NCI-H446 (cell line): ENCODE measurements at places on chromosomes 16 and 17.

- no peak for DNase-seq
Observed at GRCh38 chr17:42809250-42809649, 10.6 kb downstream of the CNTD1 start.

GRCh38 chr17:73284354-73284753 is 22.7 kb upstream of the CPSF4L start:
- no peak for DNase-seq

DNA sequence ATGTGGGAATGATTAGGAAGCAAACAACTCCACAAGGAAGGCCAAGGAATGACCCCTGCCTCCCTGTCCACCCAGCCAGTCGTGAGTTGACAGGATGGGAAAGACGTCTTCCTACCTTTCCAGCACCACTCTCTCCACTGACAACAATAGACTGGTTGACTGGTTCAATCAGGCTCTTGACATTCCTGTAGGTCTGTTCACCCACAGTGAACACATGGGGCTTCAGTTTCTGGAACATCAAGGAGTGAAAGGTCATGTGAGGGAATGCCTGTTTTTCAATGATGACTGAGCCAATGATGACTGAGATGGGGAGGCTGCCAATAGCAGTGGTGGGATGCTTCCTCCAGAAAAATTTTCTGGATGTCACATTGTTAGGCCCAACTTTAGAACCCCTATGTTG is 9.6 kb downstream of the MYO19 start:
- no peak for DNase-seq

DNA sequence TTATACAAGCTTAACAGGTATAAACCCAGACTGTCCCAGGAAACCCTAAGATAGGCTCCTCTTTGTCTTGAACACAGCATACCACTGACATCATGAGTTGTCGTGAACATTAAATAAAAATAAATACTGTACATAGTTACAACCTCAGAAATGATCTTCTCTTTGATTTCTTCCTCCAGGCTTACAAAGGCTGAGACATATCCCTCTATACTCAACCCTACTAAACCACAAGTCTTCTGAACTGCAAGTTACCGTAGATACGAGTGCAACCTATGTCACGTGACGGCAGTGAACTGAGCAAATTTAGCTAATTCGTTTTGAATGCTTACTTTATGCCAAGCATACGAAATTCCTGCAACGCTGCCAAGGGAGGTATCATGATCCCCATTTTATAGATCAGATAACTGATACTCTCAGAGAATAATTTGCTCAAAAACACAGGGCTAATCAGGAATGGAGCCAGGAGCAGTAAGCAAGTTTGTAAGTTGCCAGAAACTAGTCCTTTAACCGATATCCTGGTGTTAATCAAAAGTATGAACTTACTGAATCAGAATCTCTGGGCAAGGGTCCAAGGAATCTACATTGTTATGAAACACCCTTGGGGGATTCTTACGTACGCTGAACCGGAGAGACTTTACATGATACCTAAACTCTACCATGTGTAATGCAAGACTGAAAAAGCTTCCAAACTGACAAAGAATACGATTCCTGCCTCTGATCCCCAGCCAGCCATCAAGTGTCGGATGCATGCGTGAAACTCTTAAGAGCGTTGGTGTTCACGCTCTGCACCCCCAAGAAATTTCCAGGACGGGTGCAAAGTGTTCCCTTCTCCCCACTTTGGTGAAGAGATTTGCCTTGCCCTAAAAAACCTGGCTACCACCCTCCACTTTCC is 106.2 kb downstream of the XYLT1 start:
- peak; percentile 45 for DNase-seq

GRCh38 chr17:3043737-3044365 is 19.6 kb downstream of the OR1D5 start:
- peak; percentile 14 for DNase-seq

- DNase-seq: peak; percentile 43
Observed at GRCh38 chr16:106623-107324, 28.7 kb downstream of the MPG start.

- no peak for DNase-seq
Observed at GRCh38 chr16:56477096-56477878, 25.9 kb downstream of the OGFOD1 start.

DNA sequence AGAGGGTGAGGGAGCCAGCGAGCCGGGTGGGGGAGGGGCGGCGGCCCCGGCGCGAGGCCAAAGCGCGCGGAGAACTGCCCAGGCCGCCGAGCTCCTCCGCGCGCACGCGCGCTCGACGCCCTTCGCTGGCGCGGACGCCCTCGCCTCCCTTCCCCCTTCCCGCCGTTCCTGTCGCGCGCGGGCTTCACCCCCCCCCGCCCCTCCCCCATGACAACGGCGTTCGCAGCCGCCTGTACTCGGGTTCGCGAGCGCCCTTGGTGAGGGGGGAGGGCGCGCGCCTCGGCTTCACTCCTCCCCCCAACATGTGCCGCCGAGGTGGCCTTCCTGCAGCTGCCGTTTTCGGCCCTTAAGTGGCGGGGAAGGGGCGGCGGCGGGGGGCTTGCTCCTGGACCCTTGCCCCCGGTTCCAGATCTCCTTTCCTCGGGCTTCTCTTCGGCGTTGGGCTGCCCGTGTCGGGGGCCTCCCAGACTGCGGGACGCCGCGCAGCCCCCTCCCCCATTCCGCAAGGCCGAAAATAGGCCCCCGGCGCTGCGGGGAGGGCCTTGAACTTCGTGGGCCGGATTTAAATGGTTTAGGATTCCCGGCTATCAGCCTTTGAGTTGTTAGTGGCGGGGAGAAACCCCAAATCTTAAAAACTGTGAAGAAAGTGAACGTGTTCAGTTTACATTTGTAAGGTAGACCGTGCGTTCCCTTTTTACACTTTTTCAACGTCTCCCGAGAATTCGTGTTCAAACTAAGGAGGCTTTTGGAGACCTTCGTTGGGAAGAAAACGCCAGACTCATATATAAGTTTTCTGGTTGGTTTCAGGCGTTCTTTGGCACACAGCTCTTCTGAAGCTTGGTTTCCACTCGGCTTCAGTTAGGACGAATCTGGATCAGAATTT is 653 bp downstream of the SRRM2 start:
- DNase-seq: peak; percentile 63

DNA sequence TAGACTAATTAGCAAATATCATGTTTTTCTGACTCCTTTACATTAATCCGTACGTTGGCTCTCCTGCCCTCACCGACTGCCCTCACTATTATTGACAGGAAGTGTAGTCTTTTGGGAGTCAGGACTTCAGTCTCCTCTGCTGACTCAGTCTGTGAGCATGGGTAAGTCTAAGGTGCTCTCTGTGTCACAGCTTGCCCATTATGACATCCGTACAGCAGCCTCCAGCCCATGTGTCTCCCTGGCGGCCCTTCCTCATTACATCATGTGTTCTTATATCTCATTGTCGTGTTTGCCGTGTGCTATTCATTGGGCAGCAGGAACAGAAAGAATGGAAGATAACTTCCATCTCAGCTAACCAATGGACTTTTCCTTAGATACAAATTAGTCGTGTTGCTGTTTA is 77.5 kb downstream of the MRTFB start:
- no peak for DNase-seq

DNA sequence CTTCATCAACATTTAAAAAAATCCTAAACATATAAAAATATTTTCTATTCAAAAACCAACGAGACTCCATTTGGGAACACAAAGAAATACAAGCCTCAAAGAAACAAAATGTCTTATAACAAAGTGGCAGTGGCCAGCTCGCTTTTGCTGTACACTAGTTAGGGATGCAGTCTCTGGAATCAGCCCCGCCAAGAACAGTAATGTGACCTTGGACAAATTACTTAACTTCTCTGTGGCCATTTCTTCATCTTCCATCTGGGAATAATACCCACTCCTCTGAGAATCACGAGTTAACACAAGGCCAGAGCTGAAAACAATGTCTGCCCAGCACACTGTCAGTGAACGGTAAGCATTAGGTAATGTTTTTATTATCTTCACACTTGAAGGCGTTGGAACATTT is 5.6 kb downstream of the STAT5B start:
- no peak for DNase-seq

DNA sequence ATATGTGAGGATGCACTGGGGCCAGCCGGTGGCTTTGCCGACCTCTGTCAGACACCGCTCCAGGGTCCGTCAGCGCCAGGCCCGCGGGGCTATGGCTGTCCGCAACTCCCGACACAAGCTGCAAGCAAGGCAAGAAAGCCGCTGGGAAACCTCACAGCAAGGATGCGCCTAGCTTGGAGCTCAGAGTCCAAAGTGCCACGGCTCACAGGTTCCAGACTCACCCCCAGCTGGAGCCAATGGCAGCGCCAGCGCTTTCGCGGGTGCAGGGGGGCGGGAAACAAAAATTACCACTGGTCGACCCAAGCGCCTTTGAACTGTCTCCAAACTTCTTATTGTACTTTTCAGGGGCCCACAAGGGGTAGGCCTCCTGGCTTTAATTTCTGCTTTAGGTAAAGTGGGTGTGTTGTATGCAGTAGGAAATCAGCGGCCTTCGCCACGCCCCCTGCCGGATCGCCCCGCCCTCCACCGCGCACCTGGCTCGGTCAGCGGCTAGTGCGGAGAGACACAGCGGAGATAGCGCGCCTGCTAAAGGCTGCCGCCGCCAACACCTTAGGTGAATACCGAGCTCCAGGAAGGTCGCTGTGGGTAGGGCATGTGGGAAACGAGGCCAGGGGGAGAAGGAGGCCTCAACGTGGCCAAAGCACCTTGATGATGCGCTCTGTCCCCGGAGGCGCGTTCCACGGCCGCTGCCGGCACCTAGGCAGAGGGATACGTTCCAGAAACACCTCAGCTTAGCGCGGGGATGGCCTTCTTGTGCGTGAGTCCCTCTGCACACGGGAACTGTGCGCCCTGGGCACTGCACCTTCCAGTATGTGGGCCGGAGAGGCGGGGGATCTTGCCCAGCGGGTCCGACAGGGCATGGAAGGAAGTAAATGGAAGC is 61.0 kb upstream of the RBL2 start:
- DNase-seq: no peak

DNA sequence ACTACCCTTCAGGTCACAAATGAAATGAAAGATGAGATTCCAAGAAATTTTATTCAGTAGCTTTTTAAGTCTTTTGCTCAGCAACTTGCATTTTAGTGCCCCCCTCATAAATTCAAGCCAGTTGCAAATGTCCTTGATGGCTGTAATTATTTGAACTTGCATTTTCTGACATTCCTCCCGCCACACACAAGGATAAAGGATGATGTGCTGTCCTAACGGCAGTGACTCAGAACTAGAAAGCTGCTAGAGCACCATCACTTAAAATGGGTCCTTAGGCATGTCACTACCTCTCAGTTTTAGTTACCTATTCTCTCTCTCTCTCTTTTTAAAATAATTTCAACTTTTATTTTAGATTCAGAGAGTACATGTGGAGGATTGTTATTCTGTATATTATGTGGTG is 306.7 kb downstream of the CNTNAP4 start:
- DNase-seq: no peak

- DNase-seq: peak; percentile 67
Observed at GRCh38 chr17:1573932-1574696, 11.5 kb upstream of the PITPNA start.

- no peak for DNase-seq
Observed at GRCh38 chr16:70561623-70562022, 38.0 kb downstream of the SF3B3 start.

DNA sequence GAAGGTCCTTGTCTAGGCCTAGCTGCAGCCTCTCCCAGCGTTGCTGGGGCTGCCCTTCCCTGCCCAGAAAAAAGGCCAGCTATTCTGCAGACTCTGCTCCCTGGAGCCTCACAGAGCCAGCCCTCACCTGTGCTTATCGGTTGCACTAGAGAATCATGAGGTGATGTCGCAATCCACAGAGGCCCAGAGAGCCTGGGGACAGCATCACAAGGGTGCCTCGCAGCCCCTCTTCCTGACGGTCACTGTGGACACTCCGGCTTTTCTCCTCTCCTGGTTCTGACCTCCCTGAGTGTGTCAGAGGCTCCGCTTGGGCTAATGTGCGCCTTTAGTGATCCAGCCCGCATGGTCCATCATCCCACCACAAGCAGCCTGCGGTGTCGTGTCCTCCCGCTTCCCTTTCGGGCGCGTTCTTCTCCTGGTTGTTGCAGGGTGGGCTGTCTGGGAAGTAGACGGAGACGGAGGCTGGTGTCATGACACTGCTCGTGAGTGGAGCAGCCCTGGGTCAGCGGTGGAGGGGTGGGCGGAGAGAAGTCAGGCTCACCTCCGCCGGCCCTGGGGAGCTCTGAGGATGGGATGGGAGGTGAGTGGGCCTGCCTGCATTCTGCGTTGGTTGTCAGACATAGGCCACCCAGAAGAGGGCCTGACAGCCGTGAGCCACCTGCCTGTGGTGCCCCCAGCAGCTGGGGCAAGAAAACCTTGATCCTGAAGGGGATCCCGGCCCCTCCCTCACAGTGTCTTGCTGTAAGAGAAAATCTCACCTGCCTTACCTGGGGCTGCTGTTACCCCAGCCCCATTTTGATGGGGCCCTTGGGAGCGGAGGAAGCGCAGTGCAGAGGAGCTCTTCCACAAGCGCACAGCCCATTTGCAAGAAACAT is 165.9 kb upstream of the CHMP6 start:
- DNase-seq: no peak

DNA sequence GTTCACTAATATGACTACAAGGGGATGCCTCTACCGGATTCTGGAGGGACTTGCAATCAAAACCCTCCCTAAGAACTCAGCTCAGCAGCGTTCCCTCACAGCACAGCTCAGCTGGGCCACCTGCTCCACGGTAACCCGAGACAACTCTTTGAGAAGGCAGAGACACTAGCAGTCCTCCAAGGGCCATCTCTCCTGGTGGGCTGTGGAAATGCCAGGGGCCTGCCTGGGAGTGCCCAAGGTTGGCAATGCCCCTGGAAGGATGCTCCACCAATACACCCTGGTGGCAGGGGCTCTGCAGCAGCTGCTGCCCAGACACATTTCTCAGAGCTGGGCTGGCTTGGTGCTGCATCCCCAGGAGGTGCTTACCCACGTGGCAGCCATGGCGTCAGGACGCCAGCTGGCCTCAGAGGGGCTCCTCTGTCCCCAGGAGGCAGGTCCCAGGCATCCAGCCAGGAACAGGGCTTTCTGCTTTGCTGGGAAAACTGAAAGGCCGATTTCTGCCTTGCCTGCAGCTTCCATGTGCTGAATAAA is 16.5 kb downstream of the CDIP1 start:
- DNase-seq: peak; percentile 95

DNA sequence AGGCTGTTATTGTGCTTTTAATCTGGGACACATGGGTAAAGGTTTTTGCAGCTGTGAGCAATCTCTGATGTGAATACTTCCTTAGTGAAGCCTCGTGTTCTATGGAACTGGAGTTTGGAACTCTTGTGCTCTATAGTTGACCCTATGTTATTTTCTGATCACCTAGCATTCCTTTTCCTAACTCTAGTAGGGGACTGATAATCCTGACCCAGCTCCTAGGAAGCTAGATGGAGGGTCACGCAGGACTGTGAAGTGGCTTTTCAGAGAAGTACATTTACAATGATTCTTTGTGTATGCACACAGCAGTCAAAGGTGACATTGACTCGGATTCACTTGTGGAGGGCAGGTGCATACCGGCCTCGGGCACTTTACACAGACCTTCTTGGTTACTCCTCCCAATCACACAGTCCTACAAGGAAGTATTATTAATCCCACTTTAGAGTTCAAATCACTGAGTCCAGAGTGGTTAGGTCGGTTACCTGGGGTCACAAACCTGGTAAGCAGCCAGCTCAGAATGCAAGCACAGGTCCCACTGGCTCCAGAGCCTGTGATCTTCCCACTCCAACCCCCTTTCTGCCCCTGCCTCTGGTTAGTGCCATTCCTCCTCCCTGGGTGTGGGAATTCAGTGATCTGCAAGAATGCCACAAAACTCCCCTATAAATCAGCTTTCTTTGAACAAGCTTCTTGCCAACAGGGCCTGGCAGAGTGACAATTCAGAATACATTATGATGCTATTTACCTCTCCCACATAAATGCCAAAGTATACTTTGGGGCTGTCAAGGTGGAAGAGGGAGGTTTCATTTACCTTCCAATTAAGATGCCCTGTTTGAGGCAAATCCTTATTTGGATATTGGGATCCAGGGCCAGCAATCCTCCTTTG is 7.1 kb downstream of the CHD9NB start:
- DNase-seq: no peak

- no peak for DNase-seq
Observed at GRCh38 chr16:1450218-1450617, 5.9 kb upstream of the CCDC154 start.
